ENCODE measurements at places on chromosomes 11 and 22.

DNA sequence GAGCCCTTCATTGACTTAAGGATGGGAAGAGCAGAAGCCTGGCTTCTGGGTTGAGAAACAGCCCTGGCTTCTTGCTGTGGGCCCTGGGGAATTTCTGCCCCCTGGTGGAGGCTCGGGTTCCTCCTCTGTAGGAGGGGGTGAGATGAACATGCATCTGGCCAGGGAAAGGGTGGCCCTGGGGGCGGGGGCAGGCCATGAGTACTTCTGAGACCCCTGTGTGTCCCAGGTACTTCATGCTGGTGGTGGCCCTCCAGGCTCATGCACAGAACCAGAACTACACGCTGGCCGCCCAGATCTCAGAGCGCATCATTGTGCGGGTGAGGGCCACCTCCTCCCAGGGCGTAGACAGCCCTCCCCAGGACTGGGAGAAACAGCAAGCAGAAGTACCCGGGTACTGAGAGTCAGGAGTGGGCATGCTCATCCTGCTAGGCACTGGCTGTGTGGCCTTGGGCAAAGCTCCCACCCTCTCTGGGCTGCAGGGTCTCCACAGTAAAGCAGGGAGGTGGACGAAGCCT, 15.8 kb downstream of the TMEM258 start:
- DNase-seq: no peak

GRCh38 chr11:116644201-116644940, 128.4 kb downstream of the BUD13 start:
- no peak for DNase-seq

DNA sequence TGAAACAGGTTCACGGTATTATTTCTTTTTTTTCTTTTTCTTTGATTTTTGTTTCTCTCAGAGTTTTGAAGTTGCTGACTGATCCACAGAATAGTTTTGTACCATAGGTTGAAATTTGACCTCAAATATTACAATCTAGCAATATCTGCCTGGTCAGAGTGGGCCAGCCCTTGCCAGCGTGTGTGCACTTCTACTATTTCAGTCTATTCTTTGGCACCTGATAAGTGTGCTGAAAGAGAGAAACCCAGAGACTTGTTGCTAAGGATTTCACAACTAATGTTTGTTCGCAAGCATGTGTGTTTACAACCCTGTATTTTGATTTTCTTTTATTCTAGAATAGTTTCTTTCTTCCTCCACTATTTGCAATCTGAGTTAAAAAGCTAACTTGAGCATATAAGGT, 1125.2 kb upstream of the CNTN5 start:
- DNase-seq: no peak

DNA sequence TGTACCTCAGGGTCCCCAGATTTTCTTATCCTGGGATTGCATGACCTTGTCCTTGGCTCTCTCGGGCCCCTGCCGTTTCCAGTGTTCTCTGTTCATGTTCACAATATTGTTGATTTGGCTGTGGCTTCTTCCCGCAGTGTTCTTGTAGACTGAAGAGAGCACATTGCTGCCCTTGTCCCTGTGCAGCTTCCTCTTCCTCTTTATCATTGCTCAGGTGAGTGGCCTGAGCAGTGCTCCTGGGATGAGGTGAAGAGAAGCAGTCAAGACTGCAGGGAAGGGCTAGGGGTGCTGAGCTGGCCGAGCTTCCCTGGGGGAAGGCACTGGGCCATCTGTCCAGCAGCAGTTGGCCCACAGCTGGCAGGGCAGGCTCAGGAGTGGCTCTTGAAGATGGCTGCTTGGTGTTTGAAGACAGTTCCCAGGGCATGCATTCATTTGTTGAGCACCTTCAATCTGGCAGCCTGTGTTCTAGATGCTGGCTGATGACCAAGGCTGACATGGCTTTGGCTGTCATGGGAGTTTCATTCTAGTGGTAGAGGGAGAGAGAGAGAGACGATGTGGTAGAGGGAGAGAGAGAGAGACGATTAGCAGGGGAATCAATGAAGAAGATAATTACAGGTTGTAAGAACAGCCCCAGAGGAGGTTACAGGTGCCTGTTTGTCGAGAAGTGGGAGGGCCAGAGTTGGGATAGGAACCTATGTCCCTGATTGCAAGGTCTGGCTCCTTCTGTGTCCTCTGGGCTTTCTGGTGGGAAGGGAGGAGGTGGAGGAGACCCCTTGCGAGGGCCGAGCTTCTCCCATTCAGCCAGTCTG, 17.4 kb downstream of the BMAL1 start:
- DNase-seq: no peak

DNA sequence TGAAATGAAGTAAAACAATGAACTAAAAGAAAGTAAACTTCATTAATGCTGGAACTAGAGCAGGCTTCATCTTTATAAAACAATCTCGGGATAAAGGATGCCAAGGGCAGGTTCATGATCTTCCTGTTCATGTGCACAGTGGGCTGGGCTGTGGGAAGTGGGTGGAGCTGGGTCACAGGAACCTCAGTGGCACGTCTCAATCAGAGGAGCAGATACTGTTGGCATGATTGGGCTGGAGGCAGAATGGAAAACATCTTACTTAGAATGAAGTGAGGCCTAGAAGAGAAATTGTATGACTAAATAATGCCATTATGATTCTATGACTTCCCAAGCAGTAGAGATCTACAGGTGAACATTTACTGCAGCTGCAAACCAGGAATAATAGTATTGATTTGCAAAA, 45.4 kb upstream of the CALCB start:
- no peak for DNase-seq

- no peak for DNase-seq
Measured at GRCh38 chr22:37661160-37661924, 2.8 kb downstream of the PDXP start.

GRCh38 chr11:134235399-134235798, 10.9 kb downstream of the VPS26B start:
- DNase-seq: no peak

DNA sequence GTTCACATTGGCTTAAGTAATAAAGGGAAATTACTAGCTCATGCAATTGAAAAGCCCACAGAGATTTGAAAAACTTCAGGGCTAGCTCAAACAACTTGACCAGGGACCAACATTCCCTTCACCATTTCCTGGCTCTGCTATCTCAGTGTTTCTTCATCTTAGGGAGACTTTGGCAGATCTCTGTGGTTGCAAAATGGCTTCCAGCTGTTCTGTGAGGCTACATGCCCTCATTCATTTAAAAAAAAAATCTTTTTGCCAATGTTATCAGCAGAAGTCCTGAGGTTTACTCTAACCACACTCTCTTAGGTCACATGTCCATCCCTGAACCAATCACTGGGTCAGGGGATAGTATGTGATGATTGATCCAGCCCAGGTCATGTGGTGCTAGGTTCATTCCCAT, 13.9 kb upstream of the RASSF10 start:
- no peak for DNase-seq

DNA sequence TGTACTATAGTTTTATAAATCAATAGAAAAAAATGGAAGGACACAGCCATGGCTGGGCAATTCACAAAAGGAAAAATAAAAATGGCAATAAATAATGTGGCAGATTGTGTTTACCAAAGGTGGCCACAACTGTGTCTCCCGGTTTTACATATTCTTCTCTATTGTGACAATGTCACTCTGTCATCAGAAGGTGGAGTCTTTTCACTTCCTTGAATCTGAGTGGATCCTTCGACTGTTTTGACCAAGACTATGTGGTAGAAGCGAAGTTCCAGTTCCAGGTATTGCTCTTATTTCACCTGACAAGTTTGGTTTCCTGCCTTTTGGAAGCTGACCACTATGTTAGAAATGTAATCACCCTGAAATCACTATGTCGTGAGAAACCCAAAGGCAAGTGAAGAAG, 31.0 kb upstream of the HSD17B12 start:
- DNase-seq: no peak

Measured in NCI-H2081 treated with DMSO at 0.1 percent for 48 hours (cell line).